ENCODE measurements at places on chromosomes 7 and 10.

DNA sequence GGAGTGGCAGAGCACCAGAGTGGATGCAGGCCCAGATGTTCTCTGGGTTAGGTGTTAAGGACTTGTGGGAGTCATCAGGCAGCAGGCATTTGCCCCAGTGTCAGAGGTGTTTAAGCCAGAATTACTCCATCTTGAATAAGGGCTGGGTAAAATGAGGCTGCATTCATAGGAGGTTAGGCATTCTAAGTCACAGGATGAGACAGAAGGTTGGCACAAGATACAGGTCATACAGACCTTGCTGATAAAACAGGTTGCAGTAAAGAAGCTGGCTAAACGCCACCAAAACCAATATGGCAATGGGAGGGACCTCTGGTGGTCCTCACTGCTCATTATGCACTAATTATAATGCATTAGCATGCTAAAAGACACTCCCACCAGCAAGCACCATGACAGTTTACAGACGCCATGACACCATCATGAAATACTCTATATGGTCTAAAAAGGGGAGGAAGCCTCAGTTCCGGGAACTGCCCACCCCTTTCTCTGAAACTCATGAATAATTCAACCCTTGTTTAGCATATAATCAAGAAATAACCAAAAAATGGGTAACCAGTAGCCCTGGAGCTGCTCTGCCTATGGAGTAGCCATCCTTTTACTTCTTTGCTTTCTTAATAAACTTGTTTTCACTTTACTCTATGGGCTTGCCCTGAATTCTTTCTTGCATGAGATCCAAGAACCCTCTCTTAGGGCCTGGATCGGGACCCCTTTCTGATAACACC lies 882 bp upstream of the LRRC61 start:
- DNase-seq, result peak; percentile 17

DNA sequence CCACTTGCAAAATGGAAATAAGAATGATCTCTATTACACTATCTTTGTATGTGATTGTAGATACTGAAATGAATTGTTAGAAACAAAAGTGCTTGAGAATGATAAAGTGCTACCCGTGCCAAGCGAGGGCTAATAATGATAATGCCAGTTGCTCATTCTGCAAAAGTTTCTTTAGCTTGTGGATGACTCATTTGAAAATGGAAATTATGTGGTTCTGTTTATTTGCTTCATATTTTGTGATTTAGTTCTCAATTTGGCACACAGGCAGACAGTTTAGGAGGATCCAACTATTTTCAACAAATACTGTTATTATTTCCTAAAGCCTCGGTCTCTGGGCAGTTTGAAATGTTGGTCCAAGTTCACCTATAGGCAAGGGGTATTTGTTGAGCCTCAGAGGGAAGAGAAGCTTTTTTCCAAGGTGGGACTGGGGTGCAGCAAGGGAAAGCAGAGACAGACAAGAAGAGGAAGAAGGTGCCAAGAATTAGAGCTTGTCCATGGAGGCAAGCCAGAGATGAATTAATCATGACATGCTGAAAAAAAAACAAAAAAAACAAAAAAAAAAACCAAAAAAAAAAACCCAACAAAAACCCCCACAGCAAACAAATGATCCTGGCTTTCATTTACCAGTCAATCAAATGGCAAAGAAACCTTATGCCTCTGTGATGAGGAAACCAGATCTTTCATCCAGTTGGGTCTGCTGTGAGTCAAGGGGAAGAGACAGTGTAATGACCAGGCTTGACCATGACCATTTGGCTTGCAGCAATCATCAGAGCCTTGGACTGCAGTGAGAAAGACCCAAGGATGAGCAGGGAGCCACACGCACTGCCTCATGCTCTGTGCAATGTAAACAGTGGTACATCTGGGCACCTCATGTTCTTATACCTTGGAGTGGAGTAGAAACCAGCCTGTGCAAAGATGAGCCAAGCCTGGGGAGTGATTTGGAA lies 285.0 kb upstream of the HABP2 start:
- no peak for DNase-seq

GRCh38 chr7:39414224-39415035 lies 151.8 kb upstream of the YAE1 start:
- DNase-seq, result peak; percentile 4

DNA sequence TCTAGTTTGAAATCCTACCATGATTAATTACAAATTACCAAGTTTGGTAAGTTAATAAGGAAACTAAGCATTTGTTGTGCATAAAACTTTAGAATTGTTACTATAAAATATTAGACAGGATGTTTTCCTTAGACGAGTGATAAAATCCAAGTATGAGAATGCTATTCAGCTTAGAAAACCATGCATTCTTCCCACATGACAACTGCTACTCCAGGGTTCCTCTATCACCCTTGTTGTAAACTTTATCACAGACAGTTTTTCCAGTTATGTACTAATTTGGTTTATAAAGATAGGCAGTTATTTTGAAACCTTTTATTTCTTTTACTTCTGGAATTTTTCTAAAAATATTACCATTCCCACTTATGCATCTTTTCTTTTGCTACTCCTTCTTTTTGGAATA lies 52.0 kb downstream of the SIRT1 start:
- no peak for DNase-seq
